NCI-H1694 treated with DMSO at 0.1 percent for 48 hours (cell line): ENCODE measurements at places on chromosomes 12 and 14.

DNA sequence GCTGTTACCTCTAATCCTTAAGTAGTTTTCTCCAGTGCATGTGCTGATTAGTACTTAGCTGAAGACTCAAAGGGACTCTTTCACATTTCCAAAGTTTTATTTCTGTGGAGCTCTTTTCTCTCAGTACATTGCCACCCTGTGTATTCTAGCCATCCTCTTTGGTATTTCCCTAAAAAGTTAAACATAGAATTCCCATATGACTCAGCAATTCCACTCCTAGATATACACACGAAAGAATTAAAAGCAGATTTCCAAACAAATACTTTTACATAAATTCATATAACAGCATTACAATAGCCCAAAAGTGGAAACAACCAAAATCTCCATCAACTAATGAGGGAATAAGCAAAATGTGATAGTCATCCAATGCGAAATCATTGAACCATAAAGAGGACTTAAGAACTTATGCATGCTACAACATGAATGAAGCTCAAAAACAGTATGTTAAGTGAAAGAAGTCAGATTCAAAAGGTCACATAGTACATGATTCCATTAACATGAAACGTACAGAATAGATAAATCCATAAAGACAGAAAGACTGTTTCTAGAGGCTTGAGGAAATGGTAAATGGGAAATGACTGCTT lies 9.0 kb upstream of the NOVA1 start:
- DNase-seq = no peak

DNA sequence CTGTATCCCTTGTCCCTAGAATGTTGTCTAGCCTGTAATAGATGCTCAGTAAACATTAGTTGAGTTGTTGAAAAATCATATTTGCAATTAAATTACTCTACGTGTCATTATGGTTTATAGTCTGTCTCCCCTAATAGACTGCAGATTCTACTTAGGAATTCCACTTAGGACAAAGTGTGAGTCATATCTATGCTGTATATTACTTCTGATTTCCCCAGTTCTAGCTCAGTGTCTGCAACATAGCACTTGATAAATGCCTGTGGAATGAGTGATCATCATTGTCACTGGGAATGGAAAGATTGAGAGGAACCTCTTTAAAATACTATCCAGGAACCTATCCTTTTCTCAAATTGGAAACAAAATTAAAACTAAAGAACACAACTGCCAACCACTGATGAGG lies 99.3 kb downstream of the TBX5 start:
- DNase-seq = no peak

GRCh38 chr14:69214393-69214792 lies 23.1 kb downstream of the EXD2 start:
- no peak for DNase-seq

DNA sequence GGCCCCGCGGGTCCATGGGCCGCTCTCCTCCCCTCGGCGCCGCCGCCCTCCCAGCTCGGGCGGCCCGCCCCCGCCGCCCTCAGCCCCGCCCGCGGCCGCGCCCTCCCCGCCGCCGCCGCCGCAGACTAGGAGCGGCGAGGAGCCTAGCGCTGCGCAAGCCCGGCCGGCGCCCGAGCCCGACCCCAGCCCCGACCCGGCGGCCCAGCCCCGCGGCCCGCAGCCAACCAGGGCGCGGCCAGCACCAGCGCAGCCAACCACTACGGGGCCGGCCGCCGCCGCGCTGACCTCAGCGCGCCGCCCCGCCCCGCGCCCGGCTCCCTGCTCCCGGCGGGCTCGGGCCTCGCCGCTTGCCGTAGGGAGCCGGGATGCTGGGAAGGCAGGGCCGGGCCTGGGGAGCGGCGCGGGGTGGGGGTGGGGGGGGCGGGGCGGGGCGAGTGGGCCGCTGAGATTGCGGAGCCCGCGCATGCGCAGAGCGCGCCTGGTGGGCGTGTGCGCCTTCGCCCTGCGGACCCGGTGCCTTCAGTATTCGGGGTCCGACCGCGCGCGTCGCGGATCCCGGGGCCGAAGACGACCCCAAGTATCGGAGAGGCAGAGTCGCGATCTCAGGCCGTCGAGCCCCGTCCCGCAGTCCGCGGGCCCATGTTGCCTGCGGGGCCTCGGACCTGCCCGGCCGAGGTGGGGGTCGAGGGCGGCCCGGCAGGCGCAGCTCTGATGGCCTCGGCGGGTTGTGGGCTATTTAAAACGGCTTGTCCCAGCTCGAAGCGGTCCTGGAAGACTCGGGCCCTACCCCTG lies at the start of gene CDC42BPB:
CDC42BPB (minus strand) TSS at position 178 of the 792 bp plus-strand sequence. CDS start 376 bp downstream, outside the sequence.
- DNase-seq = peak; percentile 92

GRCh38 chr12:12986775-12987331 lies 13.2 kb downstream of the HEBP1 start:
- no peak for DNase-seq

GRCh38 chr12:7017870-7018349 lies 366 bp downstream of the LPCAT3 start:
- no peak for DNase-seq

DNA sequence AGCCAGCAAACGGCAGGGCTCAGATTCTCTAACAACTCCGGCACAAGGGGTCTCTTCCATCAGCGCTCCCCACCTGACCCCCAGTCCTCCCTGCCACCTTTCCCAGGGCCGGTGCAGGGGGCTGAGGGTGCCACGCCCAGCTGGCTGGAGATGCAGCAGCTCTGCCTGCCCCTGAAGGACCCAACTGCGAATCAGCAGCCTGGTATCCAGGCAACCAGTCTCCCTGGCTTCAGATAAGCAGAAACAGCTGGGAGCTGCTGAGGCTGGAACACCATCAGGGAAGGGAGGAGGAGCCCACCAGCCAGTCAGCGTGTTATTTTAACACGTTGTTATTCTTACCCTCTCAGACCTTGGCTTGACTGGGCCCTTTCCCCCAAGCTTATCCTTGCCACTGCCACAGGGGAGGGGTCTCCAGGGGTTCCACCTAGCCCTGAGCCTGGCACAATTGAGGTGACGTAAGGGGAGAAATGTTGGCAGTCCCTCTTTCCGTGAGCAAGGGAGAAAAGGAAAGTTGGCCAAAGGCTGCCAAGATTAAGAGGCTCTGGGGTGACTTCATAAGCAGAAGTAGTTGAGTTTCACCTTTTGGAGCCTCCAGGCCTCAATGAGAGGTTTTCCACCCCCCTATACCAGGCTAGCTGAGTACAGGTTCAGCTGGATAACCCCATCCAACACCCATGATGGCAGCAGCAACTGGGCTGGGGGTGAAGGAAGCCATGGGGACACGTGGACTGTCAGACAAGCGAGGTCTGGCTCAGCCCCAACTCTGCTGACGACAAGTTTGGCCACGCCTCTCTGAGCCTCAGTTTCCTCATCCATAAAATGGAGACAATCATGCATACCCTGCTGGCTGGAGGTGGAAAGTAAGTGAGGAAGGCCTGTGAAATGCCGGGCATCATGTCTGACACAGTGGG lies 91.1 kb downstream of the IRF2BPL start:
- DNase-seq = peak; percentile 98

DNA sequence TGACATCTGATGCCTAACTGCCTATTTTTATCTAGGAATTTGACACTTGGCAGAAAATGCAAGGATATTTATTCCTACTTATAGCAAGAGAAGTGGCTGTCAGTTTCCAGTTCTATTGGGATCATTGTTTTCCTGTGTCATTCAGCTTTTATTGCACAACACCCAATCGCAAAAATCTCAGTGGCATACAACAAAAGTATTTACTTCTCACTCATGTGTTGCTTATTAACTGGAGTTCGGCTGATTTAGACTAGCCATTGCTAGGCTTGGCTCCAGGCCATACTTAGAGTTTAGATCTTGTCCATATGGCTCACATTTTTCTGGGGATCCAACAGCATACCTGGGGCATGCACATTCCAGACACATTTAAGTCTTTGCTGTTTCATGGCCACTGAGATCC lies 218.6 kb upstream of the SYT1 start:
- DNase-seq = no peak

- DNase-seq = no peak
Measured at GRCh38 chr12:110234331-110234751, 46.7 kb upstream of the ATP2A2 start.

DNA sequence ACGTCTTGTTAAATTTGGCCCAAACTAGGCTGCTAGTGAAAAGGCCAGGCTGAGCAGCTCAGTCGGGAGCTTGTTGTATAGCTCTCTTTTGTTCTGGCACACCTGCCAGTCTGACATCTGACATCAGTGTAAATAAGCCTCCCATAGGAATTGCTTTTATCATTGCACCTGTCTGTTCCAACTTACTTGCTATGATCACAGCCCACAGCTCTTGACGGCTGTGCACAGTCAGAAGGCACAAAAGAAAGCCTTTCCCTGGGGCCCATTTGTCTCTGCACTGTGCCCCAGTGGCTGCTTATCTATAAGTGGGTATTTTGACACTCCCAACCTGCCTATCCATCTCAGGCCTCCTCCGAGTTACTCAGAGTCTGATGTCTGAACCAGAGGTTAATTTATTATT lies 324.5 kb downstream of the NUAK1 start:
- no peak for DNase-seq

DNA sequence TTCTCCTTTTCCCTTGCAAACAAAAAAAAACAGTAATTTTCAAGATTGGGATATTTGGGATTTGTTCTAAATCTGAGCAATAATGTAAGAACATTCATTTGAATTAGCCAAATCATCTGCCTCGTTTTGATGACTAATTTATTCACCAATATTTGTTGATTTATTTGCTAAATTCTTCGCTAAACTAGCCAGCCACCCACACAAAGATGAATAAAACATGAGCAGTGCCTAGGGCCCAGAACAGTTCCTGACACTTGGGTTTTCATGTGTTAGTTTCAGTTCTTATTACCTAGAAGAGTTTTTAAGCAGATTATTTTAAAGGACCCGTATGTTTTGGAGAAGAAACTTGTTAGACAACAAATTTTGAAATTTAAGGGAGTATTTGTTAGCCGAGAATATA lies 1.4 kb downstream of the ETNK1 start:
- DNase-seq = no peak

GRCh38 chr12:104456950-104457745 lies 400 bp downstream of the CHST11 start:
- peak; percentile 38 for DNase-seq

GRCh38 chr12:30835216-30835615 lies 80.5 kb upstream of the CAPRIN2 start:
- no peak for DNase-seq

- DNase-seq = no peak
Measured at GRCh38 chr14:77339407-77339806, 18.6 kb downstream of the GSTZ1 start.

- DNase-seq = no peak
Measured at GRCh38 chr12:25590011-25590721, 37.1 kb upstream of the LMNTD1 start.

GRCh38 chr14:101367421-101368261 lies 193.7 kb upstream of the DIO3 start:
- no peak for DNase-seq
